Stimulated activated CD4-positive, alpha-beta T cell treated with anti-CD3 and anti-CD28 coated beads, Interleukin-2, amount 100 ng/mL, for 48 hours (primary cell): ENCODE measurements at places on chromosomes 2 and 18.

DNA sequence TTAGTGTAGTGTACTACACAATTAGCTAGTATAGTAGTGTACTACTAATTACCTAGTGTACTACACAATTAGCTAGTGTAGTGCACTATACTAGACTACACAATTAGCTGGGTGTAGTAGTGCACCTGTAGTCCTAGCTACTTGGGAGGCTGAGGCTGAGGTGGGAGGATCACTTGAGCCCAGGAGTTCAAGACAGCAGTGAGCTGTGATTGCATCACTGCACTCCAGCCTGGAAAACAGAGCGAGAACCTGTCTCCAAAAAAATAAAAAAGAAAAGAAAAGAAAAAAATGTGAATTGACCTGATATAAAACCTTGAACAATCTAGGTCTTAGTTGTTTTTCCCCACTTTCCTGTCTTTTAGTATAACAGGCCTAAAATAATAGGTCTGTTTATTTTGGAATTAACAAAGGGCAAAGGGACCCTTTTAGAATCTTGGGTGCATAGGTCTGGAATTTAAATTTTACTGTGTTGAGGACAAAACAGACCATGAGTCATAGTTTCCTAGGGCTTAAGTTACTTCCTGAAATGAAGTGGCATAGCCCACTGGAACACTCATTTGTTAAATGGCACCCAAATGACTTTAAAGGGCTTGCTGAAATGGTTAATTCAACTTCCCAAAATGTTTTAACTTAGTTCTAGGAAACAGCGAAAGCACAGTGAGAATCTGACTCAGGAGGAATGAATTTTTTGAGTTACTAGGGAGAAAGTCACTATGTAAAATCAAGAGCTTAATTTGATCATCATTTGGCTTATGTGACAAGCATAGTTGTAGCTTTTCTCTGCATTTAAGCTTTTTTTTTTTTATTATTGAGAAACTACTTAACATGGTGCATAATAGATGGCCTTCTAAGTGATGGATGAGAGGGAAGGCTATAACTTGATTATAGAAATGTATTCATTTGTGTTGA, 50.7 kb upstream of the ARL5A start:
- DNase-seq = no peak

GRCh38 chr18:62245699-62246098, 58.6 kb downstream of the RELCH start:
- no peak for DNase-seq

- no peak for DNase-seq
Observed at GRCh38 chr2:44927985-44928482, 13.5 kb upstream of the SIX3 start.

- no peak for DNase-seq
Observed at GRCh38 chr2:168915441-168916330, 14.6 kb downstream of the G6PC2 start.

- DNase-seq = no peak
Observed at GRCh38 chr2:80185091-80185490, 119.5 kb downstream of the LRRTM1 start.

- no peak for DNase-seq
Observed at GRCh38 chr2:191302459-191303139, 57.4 kb downstream of the MYO1B start.

- no peak for DNase-seq
Observed at GRCh38 chr2:62727876-62728566, 22.5 kb downstream of the EHBP1 start.

- no peak for DNase-seq
Observed at GRCh38 chr2:86284401-86284841, 53.0 kb downstream of the REEP1 start.

- DNase-seq = no peak
Observed at GRCh38 chr18:28005164-28005563, 171.8 kb downstream of the CDH2 start.

- DNase-seq = no peak
Observed at GRCh38 chr18:13485182-13485581, 241.2 kb downstream of the FAM210A start.

DNA sequence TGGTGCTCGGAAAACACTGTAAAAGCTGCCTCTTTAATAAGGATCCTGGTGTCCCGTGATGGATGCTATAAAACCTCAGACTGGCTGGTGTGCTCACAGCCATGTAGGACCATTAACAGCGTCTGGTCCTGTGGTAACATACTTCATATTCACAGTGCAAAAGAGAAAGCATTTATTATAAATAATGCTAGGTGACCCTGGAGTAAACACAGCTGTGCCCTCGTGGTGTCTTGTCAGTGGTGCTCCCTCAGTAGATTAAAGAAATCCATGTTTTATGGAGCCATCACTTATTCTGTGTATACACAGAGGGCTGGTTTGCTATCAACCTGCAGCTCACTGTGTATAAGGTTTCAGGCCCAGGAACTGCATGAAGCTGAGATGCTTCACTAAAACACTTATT, 106.9 kb downstream of the CDK15 start:
- DNase-seq = no peak

- DNase-seq = no peak
Observed at GRCh38 chr2:156429211-156429610, 7.0 kb upstream of the GPD2 start.

GRCh38 chr2:143282684-143283083, 153.5 kb downstream of the ARHGAP15 start:
- DNase-seq = peak; percentile 28

DNA sequence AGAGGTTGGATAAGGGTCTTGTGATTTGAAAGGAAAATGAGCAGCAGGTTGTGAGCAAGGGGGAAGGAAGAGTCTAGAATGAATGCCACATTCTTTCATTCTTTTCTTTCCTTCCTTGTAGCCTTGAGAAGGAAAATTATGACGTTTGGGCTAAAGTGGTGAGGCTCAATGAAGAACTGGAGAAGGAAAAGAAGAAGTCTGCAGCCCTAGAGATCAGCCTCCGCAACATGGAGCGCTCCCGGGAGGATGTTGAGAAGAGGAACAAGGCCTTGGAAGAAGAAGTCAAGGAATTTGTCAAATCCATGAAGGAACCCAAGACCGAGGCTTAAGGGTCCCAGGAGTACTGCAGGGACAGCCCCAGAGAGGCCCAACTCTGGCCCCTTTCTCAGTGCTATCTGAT, 45.3 kb downstream of the BMP10 start:
- no peak for DNase-seq

GRCh38 chr2:176493909-176494308, 224.7 kb downstream of the MTX2 start:
- no peak for DNase-seq

GRCh38 chr2:64932116-64932370, 57.2 kb upstream of the SLC1A4 start:
- DNase-seq = no peak

- no peak for DNase-seq
Observed at GRCh38 chr2:235406430-235406829, 87.4 kb upstream of the AGAP1 start.

- DNase-seq = no peak
Observed at GRCh38 chr2:105099153-105099552, 61.3 kb downstream of the MRPS9 start.

- no peak for DNase-seq
Observed at GRCh38 chr2:193841384-193842150, 1646.8 kb upstream of the TMEFF2 start.

DNA sequence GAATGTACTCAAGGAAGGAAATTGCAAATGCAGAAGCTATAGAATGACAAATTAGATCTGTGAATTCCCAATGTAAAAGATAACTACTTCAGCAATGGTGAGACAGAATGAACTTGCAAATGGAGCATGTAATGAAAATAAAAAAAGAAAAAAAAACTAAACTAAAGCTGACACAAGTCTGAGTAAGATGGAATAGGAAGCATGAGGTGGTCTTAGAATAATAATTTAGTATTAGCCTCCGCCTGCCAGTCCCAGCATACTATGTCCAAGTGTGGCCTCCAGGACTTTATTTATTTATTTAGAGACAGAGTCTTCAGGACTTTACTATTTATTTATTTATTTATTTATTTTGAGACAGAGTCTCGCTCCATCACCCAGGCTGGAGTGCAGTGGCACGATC, 37.4 kb upstream of the SLC39A10 start:
- no peak for DNase-seq

DNA sequence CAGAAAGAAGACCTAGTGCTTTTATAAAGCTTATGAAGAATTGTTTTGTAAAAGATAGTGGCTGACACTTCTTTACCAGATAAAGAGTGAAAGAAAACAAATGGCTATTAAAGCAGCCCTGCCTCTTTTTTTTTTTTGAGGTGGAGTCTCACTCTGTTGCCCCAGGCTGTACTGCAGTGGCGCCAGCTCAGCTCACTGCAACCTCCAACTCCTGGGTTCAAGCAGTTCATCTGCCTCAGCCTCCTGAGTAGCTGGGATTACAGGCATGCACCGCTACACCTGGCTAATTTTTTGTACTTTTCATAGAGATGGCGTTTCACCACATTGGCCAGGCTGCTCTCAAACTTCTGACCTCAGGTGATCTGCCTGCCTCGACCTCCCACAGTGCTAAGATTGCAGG, 12.9 kb downstream of the ARPC2 start:
- no peak for DNase-seq

GRCh38 chr18:51383711-51384110, 186.2 kb upstream of the MEX3C start:
- DNase-seq = no peak

DNA sequence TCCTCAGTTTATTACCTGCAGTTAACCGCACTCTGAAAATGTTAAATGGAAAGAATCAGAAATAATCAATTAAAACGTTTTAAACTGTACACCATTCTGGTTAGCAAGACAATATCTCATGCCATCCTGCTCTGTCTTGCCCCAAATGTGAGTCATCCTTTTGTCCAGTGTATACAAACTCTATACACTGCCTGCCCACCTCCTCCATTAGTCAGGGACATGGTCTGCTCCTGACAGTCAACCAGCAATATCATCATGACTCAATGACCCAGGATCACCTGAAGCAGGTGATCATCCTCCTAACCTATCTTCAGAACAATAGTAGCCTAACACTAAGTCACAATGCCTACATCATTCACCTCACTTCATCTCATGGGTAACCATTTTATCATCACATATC, 214.7 kb downstream of the KCNH7 start:
- DNase-seq = no peak
